ENCODE measurements at places on chromosomes 1 and 21.
A peak's percentile ranks its signal among the peaks of the same experiment; 100 is the strongest.

- no peak for DNase-seq
Observed at GRCh38 chr1:17287130-17287776, 20.7 kb upstream of the PADI4 start.

DNA sequence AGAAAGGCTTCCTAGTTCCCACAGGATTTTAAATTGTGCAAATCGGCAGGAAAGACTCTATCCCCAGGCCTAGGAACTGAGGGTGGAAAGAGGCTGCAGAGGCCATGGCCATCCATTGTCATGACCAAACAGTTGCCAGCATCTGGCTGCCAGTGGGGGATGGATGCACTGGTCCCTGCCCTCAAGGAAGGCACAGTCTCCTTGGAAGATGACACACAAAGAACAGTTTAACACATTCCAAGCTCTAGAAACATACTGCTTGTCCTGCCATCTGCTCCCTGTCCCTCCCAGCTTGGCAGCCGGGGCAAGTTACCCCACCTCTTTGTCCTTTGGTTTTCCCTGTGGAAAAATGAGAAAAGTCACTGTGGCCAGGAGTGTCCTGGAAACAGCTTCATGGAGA lies 83.2 kb downstream of the BCAR3 start:
- DNase-seq, result no peak

- DNase-seq, result no peak
Observed at GRCh38 chr1:156033011-156033410, 12.3 kb upstream of the SSR2 start.

DNA sequence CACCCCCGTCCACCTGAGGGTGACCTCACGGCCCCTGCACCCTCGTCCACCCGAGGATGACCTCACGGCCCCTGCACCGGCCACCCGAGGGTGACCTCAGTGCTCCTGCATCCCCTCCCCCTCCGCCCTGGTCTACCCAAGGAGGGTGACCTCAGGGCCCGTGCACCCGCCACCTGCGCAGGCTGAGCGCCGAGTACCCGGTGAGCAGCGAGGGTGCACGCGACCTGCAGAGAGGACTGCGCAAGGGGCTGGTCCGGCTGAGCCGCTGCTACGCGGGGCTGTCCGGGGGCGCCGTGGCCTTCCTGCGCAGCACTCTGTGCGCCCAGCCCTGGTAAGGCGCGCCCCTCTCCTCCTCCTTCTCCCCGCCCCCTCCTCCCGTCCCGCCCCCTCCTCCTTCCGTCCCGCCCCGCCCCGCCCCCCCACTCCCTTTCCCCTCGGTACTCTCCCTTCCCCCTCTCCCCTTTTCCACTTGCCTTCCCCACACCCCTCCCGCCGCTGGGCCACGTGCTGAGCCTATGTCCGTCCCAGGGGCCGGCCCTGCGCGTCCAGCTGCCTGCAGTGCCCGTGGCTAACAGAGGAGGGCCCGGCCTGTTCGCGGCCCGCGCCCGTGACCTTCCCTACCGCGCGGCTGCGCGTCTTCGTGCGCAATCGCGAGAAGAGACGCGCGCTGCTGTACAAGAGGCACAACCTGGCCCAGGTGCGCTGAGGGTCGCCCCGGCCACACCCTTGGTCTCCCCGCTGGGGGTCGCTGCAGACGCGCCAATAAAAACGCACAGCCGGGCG lies 28.4 kb downstream of the TRIM11 start:
- DNase-seq, result peak; percentile 59

DNA sequence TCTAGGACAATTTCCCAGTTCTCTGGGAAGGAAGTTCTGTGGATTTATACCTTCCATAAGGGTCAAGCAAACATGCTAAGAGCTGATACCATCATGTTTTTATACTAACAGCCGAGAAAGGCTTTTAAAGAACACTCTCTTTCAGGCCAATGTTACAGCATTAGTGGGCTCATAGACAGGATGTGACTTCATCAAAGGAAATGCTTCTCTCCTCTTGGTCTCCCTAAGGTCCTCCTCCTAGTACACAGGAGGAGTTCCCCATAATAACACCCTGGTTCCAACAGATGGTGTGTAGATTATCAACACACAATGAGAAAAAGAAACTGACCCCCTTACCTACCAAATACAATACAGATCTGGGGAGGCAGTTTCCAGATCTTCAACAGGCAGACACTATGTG lies 26.7 kb upstream of the GLIS1 start:
- no peak for DNase-seq

GRCh38 chr1:206779638-206780037 lies 7.3 kb upstream of the IL10 start:
- DNase-seq, result no peak

- DNase-seq, result no peak
Observed at GRCh38 chr1:150249936-150250335, 7.6 kb upstream of the CA14 start.

- DNase-seq, result peak; percentile 66
Observed at GRCh38 chr1:32612189-32612881, 38.0 kb downstream of the ZBTB8OS start.

DNA sequence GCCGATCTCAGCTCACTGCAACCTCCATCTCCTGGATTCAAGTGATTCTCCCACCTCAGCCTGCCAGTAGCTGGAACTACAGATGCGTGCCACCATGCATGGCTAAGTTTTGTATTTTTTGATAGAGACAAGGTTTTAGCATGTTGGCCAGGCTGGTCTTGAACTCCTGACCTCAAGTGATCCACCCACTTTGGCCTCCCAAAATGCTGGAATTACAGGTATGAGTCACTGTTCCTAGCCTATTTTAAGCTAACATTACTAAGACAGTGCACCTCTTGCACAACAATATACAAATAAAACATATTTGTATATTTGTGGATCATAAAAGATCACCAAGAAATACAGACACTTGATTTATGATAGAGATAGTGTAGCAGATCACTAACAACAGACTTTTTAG lies 139.1 kb downstream of the DUSP10 start:
- DNase-seq, result no peak

- no peak for DNase-seq
Observed at GRCh38 chr1:30106125-30106524, 617.3 kb downstream of the MATN1 start.

- no peak for DNase-seq
Observed at GRCh38 chr1:117809764-117810163, 119.7 kb downstream of the GDAP2 start.

- no peak for DNase-seq
Observed at GRCh38 chr1:82441402-82441801, 640.7 kb downstream of the ADGRL2 start.

GRCh38 chr1:111422546-111423391 lies 4.8 kb downstream of the OVGP1 start:
- no peak for DNase-seq

DNA sequence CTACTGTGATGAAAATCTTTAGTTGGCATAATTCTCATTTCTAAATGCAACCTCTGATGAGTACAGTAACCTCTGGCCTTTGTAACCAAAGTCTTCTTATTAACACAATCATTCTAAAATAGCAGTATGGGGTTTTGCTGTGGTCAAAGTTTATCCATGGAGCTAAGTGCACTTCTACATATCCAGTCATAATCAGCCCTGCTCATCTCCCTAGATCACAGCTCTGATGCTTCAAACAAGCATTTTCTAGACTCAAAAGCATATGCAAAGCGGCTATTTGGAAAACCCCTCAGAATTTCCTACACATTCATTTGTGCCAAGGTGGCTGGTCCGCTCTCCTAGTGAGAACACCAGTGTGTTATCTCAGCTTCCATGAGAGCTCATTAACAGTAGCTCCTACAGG lies 418.6 kb downstream of the MRPL39 start:
- no peak for DNase-seq

Measured in NCI-H1436 treated with DMSO at 0.1 percent for 48 hours (cell line).